ENCODE measurements at places on chromosomes 11 and 22.

DNA sequence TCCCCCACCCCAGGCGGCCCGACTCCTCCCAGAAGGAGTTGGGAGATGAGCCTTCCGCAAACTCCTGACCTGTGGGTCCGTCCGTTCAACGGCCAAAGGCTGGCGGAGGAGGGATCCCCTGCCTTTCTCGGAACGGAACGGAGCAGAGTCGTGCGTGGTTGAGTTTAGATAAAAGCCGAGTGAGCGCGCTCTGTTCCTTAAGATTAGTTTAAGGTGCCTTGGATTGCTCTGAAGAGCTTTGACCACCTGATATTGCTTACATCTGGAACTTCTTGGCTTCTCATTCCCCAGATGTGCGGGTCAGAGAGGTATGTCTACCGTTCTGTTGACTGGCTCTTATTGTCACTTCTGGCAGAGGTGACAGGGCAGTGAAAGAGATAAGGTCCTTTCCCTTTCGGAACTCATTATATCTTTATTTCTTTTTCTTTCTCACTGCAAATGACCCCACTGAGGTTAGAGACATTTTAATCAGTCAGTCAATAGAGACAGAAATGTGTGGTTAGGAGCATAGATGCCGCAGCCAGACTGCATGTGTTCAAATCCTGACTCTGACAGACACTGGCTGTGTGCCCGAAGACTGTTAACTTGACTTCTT is at the start of gene TRIM6:
TRIM6 (plus strand) TSS at position 31 of the 595 bp plus-strand sequence; CDS start at position 292, 261 bp downstream.
- DNase-seq, result peak; percentile 3

DNA sequence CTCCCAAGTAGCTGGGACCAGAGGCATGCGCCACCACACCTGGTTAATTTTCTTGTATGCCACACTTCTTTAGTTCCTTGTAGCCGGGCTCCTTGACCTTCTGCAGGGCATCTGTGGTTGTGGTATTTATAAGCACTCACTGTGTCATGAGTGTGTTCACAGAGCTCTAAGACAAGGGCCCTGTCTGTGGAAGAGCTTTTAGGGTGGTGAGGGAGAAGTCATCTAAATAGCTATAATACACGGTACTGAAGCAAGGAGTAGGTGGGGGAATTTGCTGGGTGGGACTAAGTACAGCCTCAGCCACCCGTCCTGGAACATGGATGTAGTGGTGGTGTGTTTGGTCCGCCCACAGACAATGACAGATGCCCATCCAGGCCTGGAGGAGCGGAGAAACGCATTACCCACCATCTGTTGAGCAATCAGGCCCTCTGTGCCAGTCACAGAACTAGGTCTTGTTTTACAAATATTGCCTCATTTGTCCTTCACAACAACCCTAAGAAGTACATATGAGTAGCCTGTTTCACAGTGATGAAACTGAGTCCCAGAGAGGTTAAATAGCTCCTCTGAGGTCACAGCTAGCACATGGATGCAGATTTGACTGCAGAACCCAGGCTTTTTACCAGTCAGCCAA is 10.1 kb downstream of the ACO2 start:
- DNase-seq, result no peak

DNA sequence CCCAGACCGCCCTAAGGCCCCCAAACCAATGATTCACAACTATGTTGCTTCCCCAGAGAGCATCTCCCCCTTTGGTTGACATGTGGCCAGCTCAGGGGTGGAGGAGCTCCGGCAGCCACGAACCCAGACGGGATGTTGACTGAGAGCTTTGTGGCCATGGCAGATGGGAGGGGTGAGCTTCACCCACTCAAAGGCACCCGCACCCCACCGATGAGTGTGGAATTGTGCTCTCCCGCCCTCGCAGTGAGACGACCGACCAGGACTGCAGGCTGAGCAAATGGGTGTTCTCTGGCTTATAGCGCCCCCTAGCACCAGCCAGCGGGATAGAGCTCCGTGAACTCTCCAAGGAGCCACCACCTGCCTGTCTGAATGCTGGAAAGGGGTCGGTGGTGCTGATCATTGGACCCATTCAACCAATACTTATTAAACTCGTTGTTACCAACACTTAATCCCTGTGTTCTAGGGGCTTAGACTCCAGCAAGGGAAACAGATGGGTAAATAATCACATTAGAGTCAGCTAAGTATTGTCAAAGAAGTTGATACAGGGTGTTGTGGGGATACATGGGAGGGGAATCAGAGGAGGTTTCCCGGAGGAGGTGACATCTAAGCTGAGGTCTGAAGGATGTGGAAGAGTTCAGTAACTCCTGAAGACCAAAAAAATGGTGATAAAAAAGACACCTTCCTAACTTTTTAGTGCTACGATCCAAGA is 4.5 kb upstream of the TIMP3 start:
- peak; percentile 26 for DNase-seq

- DNase-seq, result no peak
These were observed 32.7 kb downstream of the P4HA3 start for GRCh38 chr11:74278721-74279161.

GRCh38 chr11:22774716-22775115 is 54.9 kb downstream of the SVIP start:
- DNase-seq, result no peak

- DNase-seq, result no peak
These were observed 63.1 kb downstream of the MTNR1B start for GRCh38 chr11:93032580-93032979.

DNA sequence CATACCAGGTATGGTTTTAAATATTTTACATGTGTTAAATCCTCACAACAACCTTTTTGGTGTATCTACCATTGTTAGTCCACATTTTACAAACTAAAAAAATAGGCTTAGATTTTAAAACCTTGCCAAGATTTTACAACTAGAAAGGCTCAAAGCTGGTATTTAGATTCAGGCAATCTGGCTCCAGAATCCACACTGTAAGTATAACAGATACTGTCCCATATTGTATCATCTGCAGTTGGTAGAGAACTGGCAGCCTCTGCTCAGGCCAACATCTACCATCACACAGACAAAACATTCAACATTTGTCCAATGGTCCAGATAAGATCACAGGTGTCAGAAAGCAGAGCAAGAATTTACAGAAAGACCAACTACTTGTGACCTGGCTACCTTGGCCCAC is 30.9 kb downstream of the CSNK2A3 start:
- DNase-seq, result no peak

- no peak for DNase-seq
These were observed 54.1 kb upstream of the RAB38 start for GRCh38 chr11:88229303-88229702.

GRCh38 chr11:67498544-67498972 is 6.6 kb downstream of the PITPNM1 start:
- DNase-seq, result no peak

- DNase-seq, result no peak
These were observed 634.1 kb upstream of the CADM1 start for GRCh38 chr11:116138280-116138679.

GRCh38 chr11:11916981-11917399 is 75.2 kb downstream of the USP47 start:
- no peak for DNase-seq

DNA sequence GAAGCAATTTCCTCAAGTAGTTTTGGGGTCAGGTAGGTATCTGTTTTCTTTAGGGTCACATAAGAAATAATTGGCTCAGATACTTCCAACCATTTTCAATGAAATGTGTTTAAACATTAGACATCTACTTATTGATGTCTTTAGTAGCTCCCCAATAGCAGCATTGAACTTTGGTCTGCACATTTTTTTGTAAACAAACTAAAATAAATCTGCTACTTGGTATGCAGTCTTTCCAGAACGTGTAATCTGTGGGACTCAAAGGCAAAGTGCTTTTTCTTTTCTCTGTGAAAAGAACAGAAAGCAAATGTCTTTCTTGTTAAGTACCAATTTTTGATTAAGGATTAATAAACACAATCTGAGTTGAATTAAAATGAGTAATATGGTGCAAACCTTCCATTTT is 13.6 kb downstream of the SLC22A25 start:
- no peak for DNase-seq

DNA sequence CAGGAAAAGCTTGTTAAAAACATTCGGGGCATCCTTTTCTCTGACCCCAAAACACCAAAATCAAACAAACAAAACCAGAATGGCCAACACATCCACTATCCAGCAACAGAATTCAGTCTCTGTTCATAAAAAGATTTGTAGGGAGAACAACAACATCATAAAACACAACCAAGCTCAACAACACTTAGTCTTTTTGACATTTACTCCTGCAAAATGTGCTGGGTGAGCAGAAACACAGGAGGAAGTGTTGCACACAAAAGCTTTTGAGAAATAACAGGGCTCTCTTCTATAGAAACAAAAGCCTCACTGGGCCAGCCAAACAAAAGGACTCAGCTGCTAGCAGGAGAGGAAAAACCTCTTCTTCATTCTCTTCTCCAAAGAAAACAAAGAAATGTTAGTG is 736.0 kb upstream of the CCDC90B start:
- no peak for DNase-seq

- peak; percentile 35 for DNase-seq
These were observed at the start of gene BIK for GRCh38 chr22:43110444-43110926. TSS of gene BIK (plus strand) at chr22:43110750. CDS start at chr22:43124023, 13,273 bp downstream.

GRCh38 chr22:47073075-47073474 is 310.6 kb downstream of the TBC1D22A start:
- no peak for DNase-seq

DNA sequence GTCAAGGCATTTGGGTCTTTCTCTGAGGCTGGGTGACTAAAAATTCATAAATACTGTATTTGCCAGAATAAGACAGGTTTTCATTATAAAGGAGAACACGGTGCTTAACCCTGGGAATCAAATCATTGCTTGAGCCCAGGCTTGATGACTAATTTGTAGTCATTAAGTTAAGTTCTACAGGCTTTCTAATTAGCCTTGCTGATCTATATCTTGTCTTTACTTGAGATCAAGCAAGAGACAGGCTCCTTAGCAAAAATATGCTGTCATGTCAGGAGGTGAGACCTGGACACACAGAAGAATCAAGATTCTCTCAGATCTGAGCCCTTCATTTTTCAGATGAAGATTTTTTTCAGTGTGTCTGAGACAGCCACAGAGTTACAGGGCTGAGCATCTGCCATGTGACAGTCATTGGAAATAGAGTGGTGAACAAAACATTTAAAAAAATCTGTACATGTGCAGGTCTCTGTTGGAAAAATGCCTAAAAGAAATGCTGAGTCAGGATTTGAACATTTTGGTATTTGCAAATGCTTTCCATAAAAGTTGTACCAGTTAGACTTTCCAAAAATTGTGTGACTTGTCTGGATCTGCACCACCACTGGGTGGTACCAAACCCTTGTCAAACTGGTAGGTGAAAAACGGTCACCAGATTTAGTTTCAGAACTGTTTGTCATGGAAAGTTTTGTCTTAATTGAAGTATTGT is 14.6 kb downstream of the ACAT1 start:
- DNase-seq, result peak; percentile 8

- DNase-seq, result no peak
These were observed 3.9 kb upstream of the MUC15 start for GRCh38 chr11:26575946-26576345.

Measured in CD4-positive, alpha-beta T cell treated with Interleukin-6 at 100 ng/mL for 8 hours (primary cell).